ENCODE measurements at places on chromosomes 5 and 9.

- peak; percentile 51 for DNase-seq
These were observed 34.3 kb upstream of the FSD1L start for GRCh38 chr9:105413525-105413924.

DNA sequence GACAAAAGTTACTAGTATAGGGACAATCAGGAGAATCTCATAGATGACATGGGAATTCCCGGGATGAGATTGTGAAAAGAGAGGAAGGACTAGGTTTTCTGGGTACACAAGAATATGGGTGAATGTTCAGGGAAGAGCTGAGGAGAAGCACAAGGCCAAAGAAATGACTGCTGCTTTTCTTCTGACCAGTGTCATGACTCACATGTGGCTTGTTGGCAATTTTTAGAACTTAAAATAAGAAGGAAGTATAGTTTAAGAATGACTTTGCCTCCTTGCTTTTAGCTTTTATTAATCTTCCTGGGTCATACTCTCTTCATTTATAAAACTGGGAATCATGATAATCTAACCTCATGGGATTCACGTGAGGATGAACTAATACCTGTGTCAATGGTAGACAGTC is 652.4 kb upstream of the MEF2C start:
- peak; percentile 14 for DNase-seq

DNA sequence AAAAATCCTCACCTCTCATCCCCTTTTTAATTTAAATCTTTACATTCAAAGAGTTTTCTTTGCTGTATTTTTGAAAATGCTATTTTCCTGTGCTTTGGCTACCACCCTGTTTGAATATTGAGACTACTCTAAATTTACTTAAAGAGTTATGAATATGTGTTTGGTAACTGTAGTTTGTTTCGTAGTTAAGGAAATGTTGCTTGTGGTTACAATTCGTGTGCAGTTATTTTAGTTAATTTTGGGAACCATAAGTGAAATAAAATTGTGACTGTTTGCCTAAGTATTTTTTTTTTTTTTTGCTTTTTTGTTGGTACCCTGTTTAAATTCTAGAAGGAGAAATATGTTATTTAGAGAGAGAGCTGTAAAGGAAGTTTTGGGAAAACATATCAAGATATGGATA is 78.7 kb downstream of the XRCC4 start:
- DNase-seq, result no peak

- no peak for DNase-seq
These were observed 2.5 kb upstream of the AQP7 start for GRCh38 chr9:33404788-33405362.

DNA sequence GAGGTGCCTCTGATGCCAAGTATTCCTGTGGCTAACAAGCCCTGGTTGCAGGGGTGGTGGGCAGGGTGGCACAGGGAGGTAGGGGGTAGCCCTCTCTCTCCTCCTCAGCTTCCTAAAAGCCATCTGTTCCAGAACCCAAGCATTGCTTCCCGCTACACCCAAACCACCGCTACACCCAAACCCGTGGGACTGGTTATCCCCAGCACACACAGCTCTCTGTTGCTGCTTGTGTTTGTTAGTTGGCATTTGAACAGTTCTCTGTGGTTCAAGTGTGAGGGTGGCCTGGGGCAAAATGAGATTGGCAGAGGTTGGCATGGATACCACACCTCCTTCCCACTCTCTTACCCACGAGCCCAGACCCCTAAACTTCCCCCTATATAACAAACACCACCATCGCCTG is 40.4 kb downstream of the SPARC start:
- DNase-seq, result no peak

- DNase-seq, result no peak
These were observed 16.7 kb downstream of the VCAN start for GRCh38 chr5:83488271-83488670.

- peak; percentile 51 for DNase-seq
These were observed 1.6 kb downstream of the B4GALT1 start for GRCh38 chr9:33165263-33166151.

DNA sequence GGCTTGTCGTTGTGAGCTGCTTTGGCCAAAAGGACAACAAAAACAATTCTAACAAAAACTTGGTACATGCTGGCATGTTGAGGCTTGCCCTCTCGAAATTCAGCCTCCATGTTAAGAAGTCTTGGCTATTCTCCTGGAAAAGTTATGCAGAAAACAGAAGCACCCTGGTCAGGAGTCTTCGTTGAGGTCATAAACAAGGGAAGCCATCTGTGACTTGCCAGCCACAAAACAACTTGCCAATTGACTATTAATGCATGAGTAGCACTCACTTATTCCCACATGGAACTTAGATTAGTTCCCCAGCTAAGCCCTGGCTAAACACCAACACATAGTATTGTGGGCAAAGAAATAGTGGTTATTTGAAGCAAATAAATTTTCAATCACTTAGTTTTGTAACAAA is 521.0 kb upstream of the CHD1 start:
- DNase-seq, result no peak

GRCh38 chr5:161410640-161411039 is 135.9 kb downstream of the GABRB2 start:
- DNase-seq, result no peak

DNA sequence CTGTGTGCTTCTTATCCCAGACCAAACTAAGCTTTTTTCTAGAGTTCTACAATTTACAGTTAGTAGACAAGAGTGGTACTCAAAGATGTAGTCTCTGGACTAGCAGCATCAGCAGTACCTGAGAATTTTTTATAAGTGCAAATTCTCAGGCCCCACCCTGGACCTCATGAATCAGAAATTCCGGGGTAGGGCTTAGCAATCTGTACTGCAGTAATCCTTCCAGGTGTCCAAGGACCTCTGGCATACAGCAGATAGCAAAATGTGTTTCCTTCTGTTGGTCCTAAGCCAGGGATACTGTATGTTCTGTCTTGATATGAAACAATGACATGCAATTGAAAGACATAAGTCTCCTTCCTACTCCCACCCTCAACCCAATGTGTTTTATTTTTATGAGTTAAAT is 194.3 kb downstream of the MSX2 start:
- DNase-seq, result no peak

- DNase-seq, result no peak
These were observed 25.6 kb downstream of the MED27 start for GRCh38 chr9:132054024-132054423.

GRCh38 chr9:16708656-16709435 is 161.6 kb downstream of the BNC2 start:
- no peak for DNase-seq

DNA sequence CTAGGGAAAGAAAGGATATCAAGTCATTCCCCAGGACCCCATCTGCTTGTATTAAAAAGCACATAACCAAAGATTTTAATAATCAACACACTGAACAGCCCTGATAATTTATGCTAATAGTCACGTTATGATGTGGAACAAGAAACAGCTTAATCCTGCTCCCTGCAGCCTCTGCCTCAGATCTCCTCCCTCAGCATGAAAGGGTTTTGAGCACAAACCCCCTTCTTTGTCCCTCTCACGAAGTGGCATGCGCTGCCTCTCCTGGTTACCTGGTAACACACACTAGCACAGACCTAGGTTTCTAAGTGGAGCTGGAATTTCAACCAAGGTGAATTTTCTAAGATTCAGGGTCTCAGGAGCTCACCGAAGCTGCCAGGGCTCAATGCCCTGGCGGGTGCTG is 5.1 kb downstream of the IGFBPL1 start:
- DNase-seq, result no peak

- DNase-seq, result no peak
These were observed 110.2 kb downstream of the MEF2C start for GRCh38 chr5:88772831-88773230.

- no peak for DNase-seq
These were observed 8.6 kb downstream of the AGPAT2 start for GRCh38 chr9:136678624-136679023.

- DNase-seq, result no peak
These were observed 149.0 kb downstream of the AOPEP start for GRCh38 chr9:94875300-94876020.

GRCh38 chr5:39717176-39717897 is 292.6 kb upstream of the DAB2 start:
- DNase-seq, result peak; percentile 16

GRCh38 chr5:159826351-159827214 is 89.7 kb upstream of the ADRA1B start:
- DNase-seq, result peak; percentile 65

- DNase-seq, result no peak
These were observed 43.5 kb upstream of the LRRC14B start for GRCh38 chr5:147751-148150.

DNA sequence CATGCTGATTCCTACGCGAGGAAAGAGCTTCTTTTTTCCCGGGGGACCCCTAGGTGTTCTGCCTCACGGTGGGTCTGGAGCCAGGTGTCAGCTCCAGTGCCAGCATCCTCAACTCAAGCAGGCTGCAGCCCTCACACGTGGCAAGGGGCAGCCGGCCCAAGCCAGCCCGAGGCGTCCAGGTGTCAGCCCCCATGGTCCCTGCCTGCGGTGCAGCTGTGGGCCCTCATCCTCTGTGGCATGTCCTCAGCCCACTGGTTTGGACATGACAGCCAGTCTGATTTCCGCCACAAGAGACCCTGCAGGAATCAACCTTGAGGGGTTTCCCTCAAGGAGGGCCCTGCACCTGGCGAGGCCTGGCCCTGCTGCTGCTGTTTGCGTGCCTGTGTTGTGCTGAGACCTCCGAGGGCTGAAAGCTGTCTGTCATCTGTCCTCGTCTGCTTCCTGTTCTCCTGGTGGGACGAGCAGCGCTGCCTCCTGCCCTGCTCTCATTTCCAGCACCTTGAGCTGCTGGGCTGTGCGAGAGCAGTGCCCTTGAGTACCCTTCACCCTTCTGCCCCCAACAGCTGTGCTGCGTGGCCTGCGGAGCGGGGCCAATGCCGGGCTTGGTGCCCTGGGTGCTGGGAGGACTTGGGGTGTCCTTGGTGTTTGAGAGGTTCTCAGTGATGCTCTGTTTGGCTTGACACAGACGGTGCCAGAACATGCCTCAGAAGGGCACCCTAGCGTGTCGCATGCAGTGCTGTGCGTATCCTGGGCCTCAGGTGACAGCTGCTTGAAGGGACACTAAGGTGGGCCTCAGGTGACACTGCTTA is 137.6 kb downstream of the CACNA1B start:
- no peak for DNase-seq

DNA sequence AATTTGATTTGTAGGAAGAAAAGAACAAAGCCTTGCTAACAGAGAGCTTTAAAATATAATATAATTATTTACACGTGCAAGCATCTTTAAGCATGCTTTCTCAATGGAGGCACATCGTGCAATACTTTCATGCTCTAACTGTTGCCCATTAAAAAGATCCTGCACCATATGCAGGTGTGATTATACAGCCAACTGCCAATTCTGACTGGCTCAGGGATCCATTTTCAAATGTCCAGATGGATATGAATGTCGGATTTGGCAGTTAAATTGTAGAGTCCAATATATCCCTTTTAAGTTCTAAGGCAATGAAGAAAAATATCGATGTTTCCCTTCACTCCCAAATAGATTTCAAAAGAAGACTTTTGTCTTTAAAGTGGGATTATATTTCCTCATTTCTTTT is 416.4 kb upstream of the CD180 start:
- DNase-seq, result no peak

DNA sequence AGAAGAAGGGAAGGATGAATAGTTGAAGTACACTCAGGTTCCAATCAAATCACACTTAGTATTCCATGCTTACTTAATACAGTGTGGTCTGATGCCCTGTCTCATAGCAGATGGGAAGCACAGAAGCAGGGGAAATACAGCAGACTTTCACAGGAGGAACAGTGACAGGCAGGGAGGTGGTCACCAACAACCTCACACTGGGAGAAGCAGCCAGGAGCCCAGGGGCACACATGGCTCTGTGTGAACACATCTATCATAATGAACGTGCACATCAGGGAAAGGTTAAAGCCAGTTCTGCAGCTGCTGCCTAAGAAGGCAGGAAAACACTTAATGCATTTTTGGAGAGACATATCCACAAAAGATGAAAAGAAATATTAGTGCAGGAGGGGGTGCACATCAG is 312.3 kb downstream of the MED10 start:
- DNase-seq, result no peak

DNA sequence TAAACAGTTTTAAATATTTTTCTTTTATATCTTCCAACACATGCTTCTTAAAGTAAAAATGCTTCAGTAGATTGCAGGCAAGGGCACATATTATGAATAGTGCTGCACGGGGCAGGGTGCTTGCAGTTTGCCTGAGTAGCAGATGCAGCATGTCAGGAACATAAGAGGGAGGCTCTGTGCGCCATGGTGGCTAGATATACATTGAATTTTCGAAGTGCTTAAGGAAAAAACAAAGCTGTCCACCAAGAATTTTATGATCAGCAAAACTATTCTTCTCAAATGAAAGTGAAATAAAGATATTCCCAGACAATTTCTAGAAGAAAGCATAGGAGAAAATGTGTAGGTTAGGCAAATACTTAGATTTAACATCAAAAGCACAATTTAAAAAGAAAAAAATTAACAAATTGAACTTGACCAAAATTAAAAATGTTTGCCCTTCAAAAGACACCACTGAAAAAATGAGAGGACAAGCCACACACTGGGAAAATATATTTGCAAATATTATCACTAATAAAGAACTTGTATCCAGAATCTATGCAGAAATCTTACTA is 213.2 kb downstream of the NR3C1 start:
- no peak for DNase-seq

- peak; percentile 90 for DNase-seq
These were observed 15.9 kb upstream of the SYNPO start for GRCh38 chr5:150624334-150625163.

- peak; percentile 80 for DNase-seq
These were observed 152.9 kb downstream of the SGCD start for GRCh38 chr5:156479849-156480248.

- peak; percentile 18 for DNase-seq
These were observed 36.6 kb downstream of the FAM114A2 start for GRCh38 chr5:154002093-154002492.

GRCh38 chr5:76175821-76176403 is 92.7 kb downstream of the SV2C start:
- DNase-seq, result no peak

DNA sequence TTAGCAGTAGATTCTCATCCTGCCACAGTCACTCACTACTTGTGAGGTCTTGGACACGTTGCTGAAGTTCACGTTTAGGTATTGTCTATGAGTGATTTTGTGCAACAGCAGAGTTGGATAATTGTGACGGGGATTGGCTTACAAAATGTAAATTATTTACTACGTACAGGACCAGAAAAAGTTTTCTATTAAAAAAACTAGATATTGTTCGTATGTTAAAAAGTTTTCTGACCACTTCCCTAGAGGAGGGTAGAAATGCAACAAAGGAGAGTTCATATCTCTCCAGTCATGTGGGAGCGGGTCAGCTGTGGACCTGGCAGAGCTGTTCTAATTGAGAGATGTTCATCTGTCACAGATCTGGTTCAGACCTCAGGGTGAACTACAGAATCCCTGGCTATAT is 976.1 kb upstream of the NUDT12 start:
- no peak for DNase-seq

DNA sequence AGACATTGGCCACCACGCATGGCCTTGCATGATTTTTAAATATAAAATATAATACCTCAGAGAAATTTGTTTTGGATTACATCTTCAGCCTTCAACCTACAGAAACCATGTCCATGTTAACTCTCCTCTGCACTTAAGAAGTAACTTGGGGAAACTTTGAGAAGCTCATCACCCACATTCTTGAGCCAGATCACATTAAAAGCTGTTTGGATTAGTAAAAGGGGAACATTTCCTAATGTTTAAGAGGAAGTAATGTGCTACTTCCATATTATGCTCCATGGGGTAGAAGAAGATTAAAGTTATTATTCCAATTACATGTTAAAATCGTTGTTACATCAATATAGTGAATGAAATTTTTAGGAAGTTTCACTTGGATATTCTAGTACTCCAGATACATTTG is 10.4 kb upstream of the CEP120 start:
- DNase-seq, result no peak

Data from GM03348 (cell line).